NCI-H2107 (cell line): ENCODE measurements at places on chromosomes 6 and 20.

- DNase-seq, result no peak
Observed at GRCh38 chr20:7161690-7162089, 394.2 kb downstream of the BMP2 start.

DNA sequence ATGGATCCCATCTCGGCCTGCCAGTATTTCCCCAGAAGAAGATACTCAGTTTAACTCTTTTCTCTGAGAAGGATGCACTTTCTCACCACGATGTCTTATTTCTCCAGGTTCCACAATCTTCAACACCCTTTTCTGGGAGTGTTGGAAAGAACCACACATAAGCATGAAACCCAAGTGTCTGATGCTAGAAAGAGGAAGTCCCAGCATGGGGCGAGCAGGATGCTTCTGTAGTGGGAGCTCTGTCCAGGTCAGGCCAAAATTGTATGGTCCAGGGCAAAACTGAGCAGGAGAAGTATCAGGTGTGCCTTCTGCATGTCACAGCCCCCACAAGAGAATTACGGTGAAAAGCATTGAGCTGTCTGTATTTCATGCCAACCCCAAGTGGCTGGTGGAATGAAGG is 11.0 kb downstream of the TREM1 start:
- DNase-seq, result no peak

DNA sequence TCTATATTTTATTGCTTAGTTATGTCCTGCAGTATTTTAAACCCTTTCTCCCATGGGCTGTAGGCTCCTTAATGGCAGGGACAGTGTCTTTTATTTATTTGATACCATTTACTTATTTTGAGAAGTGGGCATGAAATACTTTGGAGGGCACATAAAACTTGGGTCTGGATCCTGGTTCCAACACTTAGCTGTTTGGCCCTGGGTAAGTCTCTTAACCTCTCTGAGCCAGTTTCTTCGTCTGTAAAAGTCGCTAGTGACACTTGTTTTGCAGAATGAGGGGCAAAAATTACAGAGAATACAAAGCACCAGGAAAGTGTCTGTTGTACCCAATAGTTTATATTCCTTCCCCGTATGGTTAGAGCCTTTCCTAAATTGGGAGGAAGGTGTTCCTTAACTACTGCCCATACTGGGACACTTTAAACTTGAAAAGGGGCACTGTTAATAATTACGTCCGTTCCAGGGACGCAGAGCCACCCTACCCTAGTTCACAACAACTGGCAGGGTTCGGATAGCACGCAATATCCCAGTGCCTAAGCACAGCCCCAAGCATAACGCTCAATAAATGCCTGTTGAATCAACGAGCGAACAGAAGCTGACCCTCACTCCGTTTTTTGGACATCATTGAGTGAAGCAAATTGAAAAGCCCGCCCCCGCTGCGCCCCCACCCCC is 6.0 kb upstream of the ARMC12 start:
- no peak for DNase-seq

DNA sequence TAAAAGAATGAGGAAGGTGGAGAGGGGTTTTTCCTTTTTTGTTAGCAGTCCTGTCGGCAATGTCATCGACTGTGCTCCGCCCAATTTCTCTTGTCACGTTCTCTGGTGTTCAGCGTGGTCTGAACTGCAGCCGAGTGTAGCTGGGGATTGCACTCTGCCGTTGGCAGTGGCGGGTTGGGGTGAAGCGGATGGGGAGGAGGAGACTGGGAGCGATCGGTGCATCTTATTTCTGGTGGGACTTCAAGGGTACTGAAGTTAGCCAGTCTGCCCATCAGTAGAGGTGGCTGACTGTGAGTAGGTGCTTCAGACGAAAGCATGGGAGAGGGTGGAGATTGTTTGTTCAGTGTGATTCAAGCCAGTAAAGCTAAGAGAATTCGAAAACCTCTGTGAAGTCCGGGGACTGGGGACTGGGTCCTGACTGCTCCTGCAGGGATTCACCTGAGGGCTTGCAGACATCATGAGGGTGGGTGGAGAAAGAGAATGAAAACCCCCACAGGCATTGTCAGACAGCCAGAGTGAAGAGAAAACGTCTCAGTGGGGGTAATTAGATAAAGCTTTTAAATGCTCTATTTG is 5.1 kb downstream of the RREB1 start:
- DNase-seq, result no peak

GRCh38 chr6:157273756-157274470 is 49.4 kb downstream of the TMEM242 start:
- peak; percentile 69 for DNase-seq

DNA sequence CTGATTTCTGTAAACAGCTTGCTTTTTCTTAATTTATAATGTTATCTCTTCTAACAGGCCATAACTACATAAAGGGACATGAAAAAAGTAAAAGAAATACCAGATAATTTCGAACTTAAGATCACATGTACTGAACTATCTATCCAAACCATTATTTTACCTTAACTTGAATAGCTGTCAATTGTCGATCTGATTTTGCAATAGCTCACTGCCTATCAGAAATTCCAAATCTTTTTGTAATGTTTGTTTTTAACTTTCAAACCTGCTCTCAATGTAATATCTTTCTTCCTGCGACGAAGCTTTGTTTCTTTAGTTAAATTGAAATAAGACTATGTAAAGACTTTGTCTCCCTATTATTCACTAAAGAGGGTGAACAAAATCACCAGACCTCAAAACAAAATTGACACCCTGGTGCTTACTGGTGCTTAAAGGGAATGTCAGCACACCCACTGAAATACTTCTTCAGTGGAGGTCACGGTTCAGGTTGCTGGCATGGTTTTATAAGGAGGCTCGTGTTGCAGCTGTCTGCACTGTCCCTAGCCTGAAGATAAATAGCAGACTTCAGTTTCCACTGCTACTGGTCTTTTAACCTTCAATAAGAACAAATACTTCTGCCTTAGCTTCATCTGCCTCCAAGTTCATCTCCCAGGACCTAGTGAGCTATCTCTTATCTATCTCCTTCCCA is 117.5 kb upstream of the QKI start:
- no peak for DNase-seq

GRCh38 chr6:166412156-166412910 is 29.6 kb upstream of the MPC1 start:
- no peak for DNase-seq

DNA sequence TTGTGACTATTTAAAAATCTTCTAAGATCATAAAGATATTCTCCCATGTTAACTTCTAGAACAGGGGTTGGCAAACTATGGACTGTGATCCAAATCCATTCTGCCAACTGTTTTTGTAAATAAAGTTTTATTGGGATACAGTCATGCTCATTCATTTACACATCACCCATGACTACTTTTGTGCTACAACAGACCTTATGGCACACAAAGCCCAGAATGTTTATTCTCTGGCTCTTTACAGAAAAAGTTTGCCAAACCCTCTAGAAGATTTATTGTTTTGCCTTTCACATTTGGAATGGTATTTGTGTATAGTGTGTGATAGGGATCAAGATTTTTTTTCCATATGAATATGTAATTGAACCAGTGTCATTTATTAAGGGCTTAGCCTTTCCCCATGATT is 341.7 kb downstream of the CD83 start:
- no peak for DNase-seq

DNA sequence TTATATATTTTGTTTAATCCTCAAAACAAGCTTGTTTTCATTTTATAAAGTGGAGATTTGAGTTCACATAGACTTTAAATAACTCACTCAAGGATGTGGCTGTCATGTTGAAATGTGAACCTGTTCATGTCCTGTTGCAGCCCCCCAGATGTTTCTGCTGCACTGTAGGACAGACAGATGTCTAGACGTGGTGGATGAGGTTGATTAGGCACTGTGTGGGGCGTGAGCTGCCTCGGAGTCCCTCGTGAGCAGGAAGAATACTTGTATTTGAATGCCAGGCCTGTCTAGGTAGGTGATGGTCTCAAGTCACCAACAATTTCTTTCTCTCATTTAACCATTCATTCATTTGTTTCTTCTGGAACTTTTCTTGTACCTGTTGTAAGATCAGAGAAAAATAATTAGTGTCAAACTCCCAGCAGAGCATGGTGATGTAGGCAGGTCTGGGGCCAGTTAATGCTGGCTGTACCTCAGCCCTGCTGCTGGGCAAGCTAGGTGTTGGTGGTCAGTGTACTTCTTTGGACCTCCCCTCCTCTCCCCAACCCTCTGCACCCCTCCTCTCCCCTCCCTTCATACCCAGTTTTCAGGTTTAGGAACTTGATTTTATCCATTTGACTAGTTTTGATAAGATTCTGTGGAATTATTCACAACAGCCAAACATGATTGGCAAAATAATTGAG is 34.0 kb downstream of the AFDN start:
- DNase-seq, result no peak

GRCh38 chr6:28824793-28825731 is 98.7 kb downstream of the TRIM27 start:
- DNase-seq, result no peak

GRCh38 chr6:56246541-56246880 is 869 bp downstream of the COL21A1 start:
- DNase-seq, result no peak

DNA sequence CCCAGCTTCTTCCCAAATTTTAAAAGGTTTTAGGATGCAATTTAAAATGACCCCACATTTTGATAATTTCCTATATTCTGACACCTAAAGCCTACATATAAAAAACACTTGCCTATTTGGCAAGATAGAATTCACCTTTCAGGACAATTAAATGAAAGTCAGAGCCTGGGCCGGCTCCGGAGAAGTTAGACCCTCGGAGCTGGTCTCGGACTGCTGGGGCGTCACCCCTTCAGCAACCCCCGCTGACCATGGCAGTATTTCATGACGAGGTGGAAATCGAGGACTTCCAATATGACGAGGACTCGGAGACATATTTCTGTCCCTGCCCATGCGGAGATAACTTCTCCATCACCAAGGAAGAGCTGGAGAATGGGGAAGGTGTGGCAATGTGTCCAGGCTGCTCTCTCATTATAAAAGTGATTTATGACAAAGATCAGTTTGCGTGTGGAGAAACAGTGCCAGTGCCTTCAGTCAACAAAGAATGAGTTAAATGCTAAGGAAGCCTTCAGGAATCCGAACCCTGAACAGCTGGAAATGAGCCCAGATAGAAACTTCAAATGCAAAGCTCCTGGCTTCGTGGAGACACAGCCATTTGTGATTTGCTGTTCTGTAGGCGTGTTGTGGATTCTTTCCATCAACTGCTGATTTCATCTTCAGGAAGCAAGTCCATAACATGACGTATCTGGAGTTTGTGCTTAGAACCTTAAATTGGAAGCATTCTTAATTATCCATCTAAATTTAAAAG is 16.0 kb downstream of the TCFL5 start:
- no peak for DNase-seq

- no peak for DNase-seq
Observed at GRCh38 chr6:81950877-81951276, 198.4 kb upstream of the TENT5A start.

GRCh38 chr6:123844011-123844410 is 40.3 kb downstream of the NKAIN2 start:
- no peak for DNase-seq

- no peak for DNase-seq
Observed at GRCh38 chr6:158388727-158389126, 76.5 kb downstream of the TULP4 start.

- DNase-seq, result no peak
Observed at GRCh38 chr6:143535189-143535614, 23.7 kb upstream of the FUCA2 start.

DNA sequence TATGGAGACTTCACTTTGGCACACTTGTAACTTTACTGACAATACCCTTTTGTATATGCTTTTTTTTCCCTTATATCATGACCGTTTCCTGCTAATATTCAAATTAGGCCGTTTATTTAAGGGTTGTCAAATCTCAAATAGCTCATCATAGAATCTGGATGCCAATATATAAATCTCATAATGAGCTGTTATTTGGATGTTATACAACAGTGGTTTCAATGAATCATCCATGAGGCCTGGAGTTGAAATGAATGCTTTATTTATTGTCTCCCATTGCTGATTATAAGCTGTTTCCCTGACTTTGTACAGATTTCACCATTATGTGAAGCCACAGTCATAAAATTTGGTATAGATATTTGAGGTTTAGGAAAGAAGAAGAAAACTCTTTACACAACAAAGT is 256.1 kb downstream of the PLCB1 start:
- DNase-seq, result no peak

- no peak for DNase-seq
Observed at GRCh38 chr6:158502263-158502950, 57.5 kb upstream of the TMEM181 start.

DNA sequence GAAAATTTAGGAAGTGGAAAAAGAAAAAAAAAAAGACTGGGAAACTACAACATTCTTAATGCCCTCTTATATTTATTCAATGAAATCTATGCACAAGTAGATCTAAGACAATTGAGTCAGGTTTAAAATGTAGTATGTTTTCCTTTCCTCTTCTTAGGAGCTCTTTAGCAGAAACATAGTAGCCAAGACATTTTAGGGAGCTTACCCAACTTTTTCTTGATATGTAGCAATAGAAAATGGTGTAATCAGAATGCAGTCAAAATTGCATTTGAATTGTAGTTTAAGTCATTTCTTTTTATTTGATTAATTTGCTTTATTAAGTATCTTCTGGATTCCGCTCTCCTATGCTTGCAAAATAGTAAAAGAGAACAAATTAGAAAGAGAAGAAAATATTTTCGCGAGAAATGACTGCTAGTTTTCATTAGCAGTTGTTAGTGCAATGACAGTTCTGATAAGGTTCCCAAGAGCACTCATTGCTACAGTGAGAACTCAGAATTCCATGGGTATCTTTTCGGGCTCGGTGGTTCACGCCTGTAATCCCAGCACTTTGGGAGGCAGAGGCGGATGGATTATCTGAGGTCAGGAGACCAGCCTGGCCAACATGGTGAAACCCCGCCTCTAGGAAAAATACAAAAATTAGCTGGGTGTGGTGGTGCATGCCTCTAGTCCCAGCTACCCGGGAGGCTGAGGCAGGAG is 52.2 kb downstream of the JARID2 start:
- DNase-seq, result no peak

DNA sequence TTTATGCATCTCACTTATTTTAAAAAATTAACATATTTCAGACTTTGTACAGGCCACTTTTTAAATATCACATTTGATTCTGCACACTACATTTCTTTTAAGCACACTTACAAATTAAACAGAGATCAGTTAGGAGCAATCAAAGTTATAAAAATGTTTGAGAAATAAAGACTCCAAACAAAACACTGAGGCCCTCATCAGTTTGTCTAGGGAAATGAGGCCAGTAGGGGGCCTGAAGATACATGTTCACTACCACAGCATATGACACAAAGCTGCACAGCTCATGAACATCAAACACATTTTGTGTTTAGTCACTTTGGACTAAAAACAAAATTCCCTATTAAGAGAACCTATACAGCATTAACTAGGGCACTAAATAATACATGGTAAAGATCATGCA is 180.5 kb downstream of the PDE7B start:
- DNase-seq, result no peak

DNA sequence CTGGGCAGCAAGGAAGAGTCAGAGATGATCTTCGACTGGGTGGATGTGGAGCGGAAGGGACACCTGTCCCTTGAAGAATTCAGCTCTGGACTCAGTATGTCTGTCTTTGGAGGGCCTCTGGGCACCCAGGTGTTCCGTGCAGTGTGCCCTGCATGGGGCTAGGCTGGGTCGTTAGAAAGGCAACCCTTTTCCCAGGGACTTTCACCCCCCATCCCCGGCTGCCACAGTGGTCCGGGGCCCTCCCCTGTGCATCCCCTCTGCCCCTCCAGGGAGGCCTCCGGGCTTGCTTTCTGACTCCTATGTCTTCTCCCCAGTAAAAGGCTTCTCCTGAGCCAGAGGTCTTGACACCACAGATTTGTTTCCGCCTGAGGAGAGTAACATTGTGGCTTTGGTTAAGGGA is 16.2 kb downstream of the RAB44 start:
- DNase-seq, result no peak
